ENCODE measurements at places on chromosomes 2 and 18.

DNA sequence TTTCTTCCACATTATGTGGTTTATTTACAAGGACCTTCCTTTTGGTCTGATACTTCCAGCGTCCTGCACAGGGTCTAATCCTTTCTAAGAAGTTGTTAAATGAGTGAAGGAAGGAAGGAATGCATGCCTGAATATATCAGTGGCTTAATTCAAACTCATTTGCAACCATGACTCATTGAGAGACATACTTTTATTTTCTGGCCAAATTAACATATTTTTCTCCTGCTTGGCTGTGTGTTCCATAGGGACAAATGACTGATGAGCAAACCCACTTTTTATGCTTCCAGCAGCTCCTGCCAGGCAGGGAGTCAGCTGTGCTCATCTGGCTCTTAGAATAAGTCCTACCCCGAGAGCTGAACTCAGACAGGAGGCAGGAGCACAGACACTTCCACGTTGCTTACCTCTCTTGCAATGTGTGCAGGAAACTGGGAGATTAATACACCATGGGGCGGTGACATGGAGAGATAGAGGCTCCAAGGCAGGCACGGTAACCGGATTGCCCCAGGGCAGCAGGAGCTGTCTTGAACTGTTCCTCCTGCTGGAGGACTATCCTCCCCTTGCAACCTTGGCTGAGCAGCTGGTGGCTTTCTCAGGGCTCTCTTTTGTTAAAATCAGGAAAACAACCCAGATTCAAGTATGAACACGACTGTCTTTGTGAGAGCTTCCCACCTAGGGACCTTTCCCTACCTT is 667.5 kb upstream of the HS6ST1 start:
- no peak for DNase-seq

DNA sequence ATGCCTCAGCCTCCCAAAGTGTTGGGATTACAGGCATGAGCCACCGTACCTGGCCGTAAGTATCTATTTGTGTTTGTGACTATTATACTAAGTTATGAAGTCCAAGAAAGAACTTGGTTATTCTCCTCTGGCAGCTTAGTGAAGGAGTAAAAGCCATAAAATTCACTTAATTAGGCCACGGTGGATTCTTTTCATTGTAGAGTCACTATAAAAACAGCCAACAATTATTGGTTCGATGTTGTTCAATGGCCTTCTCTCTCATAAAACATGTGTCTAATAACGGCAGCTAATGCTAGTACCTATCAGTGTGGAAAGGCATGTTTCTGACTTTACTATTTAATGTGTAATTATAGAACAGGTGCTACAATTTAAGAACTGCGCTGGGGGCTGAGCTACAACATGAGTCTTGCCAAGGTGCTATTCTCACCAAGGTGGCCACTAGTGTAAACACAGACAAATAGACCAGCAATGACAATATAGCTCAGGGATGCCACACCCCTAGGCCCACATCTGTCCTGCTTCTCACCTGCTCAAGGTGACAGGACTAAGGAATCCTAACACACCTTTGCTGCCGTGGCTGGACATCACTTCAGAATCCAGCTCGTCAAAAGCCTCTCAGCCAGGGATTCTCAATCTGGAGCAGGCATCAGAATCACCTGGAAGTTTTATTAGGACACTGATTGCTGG is 17.2 kb downstream of the ATP8B1 start:
- DNase-seq, result no peak

DNA sequence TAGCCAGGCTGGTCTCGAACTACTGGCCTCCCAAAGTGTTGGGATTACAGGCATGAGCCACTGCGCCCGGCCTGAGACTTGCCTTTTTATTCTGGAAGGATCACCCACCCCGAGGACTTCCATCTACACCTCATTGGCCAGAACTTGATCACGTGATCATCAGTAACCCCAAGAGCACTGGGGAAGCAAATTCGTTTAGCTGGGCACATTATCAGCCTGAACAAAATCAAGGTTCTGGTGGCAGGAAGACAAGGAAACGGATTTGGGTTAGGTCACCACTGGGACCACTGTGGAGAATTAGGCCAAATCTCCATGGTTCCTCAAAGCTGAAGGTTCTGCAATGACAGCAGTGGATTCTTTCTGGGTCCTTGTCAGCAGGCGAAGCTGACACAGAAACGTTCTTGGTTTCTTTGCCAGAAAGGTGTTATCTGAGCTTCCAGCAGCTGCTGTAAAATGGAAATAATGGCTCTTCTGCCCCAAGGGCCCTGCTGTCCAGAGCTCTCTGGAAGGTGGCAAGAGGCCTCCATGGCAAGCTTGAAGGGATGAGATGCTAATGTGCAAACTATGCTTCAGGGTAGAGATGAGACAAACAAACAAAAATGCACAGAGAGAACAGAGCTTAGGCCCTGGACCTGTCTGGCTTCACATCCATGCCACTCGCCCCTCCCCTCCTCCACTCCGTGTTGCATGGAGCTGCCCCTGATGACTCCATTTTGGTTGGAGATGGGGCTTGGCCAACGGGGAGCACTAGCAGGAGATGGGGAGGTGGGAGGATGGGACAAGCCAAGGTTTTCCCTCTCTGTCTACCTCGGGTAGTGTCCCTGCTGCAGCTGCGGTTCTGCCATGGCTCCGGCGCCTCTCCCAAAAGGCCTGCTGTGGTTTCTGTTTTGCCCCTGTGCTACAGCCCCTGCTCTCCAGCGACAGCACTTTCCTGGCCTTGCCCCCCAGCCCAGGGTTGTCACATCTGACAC is 28.4 kb downstream of the TMEM177 start:
- no peak for DNase-seq

DNA sequence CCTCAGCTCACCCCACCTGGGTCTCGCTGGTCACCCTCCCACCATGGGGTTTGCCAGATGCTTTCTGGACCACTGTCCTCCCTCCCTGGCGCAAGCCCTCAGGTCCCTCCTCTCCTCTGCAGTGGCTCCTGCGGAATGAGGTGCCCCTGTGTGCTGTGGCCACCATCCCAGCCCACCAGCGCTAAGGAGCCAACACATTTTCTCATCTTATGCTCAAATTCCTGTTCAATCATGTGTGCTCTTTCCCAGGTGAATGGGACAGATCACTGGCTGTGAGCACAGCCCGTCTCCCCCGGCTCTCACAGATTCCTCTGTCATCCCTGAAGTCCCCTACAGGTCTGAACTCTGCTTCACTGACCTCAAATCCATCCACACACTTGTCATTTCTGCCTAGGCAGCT is 15.2 kb upstream of the CCDC74B start:
- no peak for DNase-seq

- no peak for DNase-seq
Observed at GRCh38 chr2:42028571-42029148, 19.2 kb upstream of the PKDCC start.

- no peak for DNase-seq
Observed at GRCh38 chr18:21064347-21064746, 47.3 kb downstream of the ROCK1 start.

GRCh38 chr2:24546669-24547068 is 55.6 kb downstream of the NCOA1 start:
- DNase-seq, result no peak

- DNase-seq, result no peak
Observed at GRCh38 chr2:172725746-172726145, 9.9 kb upstream of the RAPGEF4 start.

- DNase-seq, result peak; percentile 78
Observed at GRCh38 chr2:168751104-168751740, 51.2 kb upstream of the NOSTRIN start.

DNA sequence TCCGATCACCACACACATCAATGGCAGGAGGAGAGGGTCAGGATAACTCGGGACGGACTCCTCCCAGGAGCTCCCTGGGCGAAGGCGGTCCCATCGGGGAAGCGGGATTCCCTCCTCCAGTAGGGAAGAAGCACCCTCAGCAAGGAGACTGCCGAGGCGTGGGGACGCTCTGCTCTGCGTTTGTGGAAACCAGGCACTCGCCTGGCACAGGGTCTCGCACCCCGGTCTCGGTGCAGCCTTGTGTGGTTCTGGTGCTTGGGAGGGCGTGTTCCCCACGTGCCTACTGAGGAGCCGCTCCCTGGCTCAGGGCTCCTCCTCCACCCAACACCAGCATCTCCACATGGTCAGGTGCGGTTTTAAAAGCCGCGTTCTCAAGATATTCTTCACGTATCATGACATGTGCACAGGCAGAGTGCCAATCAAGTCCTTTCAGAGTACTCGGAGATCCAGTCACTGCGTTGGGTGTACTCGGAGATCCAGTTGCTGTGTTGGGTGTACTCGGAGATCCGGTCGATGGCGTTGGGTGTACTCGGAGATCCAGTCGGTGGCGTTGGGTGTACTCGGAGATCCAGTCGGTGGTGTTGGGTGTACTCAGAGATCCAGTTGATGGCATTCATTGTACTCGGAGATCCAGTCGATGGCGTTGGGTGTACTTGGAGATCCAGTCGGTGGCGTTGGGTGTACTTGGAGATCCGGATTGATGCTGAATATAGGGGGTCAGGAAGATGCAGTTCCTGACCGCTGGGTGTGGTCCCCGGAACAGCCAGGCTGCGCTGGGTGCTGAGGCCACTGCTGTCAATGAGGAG is 117.5 kb downstream of the RTP5 start:
- no peak for DNase-seq

- DNase-seq, result no peak
Observed at GRCh38 chr2:72263776-72264060, 116.1 kb upstream of the CYP26B1 start.

DNA sequence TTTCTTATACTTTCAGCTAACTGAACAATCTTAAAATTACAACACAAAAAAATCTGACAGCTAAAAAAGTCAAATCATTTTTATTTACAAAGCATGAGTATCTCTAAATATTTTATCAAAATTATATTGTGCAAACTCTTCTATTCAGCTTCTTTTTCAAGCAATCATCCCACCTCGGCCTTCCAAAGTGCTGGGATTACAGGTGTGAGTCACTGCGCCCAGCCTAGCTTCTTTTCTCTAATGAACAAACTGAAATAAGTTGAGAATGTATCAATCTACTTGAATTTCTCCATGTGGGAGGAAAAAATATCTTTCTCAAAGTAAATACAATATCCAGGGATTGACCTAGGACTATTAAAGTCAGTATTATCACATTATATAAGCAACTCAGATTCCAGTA is 14.9 kb downstream of the NDUFS1 start:
- DNase-seq, result no peak

DNA sequence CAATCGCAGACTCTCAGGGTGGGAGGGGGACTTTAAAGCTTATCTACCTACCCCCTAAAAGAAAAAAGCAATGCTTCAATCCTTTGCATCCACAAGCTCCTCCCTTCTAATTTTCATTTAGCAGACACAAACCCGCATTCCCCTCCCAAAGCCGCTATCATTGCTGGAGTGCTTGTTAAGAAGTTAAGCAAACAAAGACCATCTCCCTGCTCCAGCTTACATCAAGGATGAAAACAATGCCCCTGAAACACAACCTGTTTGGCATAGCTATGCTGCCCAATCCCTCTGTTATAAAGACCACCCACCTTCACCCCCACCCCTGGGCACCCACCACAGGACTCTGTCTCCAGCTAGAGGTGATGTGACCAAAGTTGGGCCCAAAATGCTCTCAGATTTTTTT is 33.0 kb downstream of the REEP1 start:
- DNase-seq, result no peak

- DNase-seq, result no peak
Observed at GRCh38 chr2:28619213-28620196, 123.6 kb downstream of the PLB1 start.

GRCh38 chr2:152410165-152410597 is 75.2 kb downstream of the FMNL2 start:
- no peak for DNase-seq

DNA sequence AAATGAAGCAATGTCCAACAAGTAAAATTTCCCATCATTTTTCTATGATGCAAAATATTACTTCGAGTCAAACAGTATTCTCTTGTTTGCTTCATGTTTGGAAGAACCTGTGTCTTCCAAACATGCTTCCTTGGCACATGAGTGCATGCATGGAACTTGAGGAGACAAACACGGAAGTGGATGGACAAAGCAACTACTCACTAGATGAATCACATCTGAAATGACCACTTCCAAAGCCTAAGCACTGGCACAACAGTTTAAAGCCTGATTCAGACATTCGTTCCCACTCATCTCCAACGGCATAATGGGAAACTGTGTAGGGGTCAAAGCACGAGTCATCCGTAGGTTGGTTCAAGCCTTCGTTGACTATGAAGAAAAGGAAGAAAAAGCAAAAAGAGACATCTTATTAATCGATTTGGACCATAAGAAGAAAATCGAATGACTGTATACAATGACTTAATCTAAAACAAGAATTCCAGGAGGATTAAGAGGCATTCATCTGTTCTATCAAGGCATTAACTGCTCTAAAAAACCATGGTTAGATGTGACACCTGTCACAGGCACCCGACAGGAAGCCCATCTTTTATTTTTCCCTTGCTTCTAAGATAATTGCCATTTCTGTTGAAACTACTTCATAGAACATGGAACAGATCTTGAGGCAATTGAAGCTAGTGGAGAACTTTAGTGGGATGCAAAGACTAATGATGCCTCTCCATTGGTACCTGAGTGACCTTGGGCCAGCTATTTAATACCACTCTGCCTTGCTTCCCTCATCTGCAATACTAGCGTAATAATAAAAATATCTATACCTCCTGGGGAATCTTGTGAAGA is 56.0 kb downstream of the ATIC start:
- DNase-seq, result no peak

DNA sequence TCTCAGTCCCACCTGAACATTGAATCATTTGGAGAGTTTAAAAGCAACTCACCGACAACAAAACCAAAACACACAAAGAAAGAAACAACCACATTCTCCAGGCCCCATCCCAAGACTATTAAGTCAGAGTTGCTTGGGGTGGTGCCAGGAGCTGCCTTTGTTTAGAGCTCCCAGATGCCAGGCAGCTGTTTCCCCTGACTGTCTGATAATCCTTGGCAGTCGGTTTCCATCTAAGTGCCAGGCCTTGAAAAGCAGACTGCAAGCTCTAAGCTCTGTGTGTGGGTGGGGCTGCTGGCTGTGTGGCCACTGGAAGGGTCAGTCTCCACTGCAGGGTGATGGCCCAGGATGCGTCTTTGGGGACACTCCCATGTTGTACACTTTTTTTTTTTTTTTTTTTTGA is 255.3 kb upstream of the AGAP1 start:
- DNase-seq, result no peak

GRCh38 chr18:10032331-10033015 is 118.7 kb downstream of the VAPA start:
- no peak for DNase-seq

DNA sequence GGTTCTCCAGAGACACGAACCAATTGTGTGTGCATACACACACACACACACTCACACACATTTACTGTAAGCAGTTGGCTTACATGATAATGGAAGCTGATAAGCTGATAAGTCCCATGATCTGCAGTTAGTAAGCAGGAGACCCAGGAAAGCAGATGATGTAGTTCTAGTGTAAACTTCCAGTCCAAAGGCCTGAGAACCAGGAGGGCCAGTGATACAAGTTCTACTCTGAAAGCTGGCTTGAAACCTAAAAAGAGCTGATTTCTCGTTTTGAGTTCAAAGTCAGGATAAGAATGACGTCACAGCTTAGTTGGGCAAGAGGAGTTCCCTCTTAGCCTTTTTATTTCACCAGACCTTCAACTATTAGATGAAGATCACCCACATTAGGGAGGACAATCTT is 558.8 kb upstream of the PIK3C3 start:
- DNase-seq, result no peak

GRCh38 chr2:54289917-54290316 is 33.9 kb upstream of the TSPYL6 start:
- no peak for DNase-seq

- DNase-seq, result no peak
Observed at GRCh38 chr2:30197570-30198192, 33.7 kb upstream of the LBH start.

Measured in central memory CD4-positive, alpha-beta T cell (primary cell).